Right kidney (tissue), 9 donors: ENCODE measurements at places on chromosomes 7 and 10.

DNA sequence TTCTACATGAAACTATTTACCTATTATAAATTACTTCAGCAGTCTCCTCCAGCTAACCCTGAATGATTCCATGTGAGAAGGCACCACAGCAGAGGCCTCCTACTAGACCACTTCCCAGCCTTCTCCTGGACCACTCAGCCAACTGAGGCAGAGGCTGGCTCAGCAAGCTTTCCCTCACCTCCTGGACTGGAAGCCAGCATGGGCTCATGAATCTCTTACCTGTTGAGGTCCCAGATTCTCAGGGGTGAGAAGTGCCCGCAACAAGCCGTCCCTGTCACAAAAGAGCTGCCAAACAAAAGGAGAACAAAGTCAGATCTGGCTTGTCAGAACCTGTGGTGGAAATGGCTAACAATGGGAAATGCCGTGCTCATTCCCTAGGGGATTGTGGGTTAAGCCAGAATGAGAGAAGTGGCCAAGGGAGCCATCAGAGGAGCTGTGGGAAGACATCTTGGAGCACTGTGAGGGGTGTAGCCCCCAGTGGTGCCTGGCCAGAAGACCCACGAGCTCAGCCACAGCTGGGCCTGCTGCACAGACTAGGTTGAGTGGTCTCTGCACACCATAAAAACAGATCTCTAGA is 36.5 kb downstream of the DPCD start:
- no peak for DNase-seq

- DNase-seq = no peak
Observed at GRCh38 chr7:4894482-4894881, 11.0 kb upstream of the RADIL start.

- DNase-seq = no peak
Observed at GRCh38 chr10:116615199-116615776, 5.5 kb upstream of the PNLIPRP2 start.

GRCh38 chr7:49635800-49636199 is 137.6 kb upstream of the VWC2 start:
- DNase-seq = no peak

DNA sequence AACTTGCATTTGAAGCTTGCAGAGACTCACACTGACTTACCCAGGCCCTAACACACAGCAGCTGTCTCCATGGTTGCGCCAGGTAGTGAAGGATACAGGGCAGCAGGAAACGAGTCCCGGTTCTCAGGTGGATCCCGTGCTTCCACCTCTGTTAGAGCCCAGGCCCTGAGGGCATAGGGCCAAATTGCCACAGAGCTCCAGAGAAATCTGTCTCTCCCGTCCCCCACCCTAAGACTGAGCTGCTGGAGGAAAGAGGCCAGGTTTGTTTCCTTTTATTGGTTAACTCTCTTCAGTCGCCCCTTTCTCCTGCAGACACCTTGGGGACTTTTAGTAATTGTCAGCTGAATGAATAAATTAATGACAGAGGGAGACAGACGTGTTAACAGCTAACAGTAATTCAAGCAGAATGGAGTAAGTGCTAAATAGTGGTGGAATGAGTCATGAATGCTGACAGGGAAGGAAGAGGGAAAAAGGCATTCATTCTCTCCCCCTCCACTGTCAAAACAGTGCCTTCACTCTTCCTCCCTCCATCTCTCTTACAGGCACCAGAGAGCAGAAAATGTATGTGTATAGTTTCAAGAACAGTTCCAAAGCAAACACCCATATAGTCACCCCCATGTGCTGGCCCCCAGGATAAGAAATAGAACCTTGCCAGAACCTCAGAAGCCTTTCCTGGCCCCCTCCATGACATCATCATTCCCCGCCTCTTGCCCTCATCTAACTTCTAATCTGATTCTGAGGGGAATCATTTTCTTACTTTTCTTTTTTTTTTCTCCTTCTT is 16.8 kb upstream of the DLG5 start:
- DNase-seq = no peak

DNA sequence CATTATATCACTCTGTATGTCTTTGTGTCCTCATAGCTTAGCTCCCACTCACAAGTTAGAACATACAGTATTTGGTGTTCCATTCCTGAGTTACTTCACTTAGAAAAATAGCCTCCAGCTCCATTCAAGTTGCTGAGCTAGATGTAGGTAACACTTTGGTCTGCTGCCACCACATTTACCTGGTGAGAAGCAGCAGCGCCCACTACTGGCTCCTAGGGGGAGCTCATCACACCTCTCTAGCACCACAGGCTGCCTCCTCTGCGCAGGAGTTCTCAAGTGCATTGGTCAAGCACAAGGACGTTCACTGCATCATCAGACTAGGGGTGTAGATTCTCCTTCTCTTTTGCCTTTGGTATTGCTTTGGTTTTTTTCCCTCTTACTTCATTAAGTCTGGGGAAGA is 530.9 kb upstream of the AUTS2 start:
- no peak for DNase-seq

DNA sequence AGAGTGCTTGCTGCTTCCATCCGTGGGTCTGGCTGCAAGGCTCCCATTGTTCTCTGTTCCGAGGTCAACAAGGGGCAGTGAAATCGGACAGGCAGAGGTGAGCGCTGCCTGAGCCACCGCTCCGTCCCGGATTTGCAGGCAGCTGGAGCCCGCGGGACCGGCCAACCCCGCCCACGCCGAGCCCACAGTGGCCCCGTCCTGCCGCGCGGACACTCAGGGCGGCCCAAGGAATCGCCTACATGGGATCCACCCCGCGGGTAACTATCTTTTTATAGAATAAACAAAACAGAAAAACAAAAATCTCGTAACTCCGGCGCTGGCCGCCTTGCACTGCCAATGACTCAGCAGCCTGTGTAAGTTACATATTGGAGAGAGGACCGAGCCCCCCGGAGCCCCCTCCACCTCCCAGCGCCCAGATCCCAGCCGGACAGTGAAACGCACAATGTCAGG is 1.9 kb downstream of the BNIP3 start:
- peak; percentile 49 for DNase-seq

DNA sequence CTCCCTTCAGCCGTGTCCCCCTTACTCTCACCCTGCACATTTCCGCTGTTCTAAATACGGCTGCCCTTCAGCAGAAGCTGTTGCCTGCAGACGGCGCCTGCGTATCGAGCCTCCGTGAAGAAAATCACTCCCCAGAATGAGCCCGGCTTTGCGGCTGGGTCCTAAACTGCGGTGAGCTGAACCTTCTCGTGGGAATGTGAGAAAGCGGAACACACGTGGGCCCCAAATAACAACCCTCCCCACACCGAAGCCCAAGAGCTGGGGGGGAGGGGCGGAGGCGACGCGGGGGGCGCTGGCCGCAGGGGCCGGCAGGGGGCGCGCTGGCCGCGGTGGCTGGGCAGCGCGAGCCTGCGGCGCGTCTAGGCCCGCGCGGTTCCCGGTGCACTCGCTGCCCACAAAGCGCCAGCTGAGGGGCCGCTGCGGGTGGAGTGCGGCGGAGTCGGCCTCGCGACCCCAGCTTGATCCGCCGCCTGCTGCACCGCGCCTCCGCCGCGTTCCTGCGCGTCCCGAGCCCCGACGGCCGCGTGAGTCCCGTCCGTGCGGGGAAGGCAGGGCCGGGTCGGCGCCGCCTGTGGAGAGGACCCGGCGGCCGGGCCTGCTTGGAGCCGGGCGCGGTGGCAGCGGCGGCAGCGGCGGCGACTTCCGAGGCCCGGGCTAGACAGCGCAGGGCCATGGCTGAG is at the start of gene ZNF398:
Gene ZNF398 (plus strand): TSS at position 382 of the 680 bp plus-strand sequence. CDS start 290 bp downstream, at position 672.
- peak; percentile 98 for DNase-seq

- DNase-seq = no peak
Observed at GRCh38 chr10:34885898-34886297, 70.8 kb upstream of the PARD3 start.

- no peak for DNase-seq
Observed at GRCh38 chr7:28700096-28700495, 258.0 kb downstream of the TRIL start.

GRCh38 chr10:74033702-74034101 is 35.8 kb downstream of the VCL start:
- no peak for DNase-seq

- DNase-seq = no peak
Observed at GRCh38 chr10:119208553-119208940, 1.2 kb downstream of the GRK5 start.

- DNase-seq = no peak
Observed at GRCh38 chr7:77497079-77497478, 40.0 kb upstream of the PTPN12 start.

GRCh38 chr10:130472236-130472635 is 336.0 kb downstream of the GLRX3 start:
- no peak for DNase-seq

- no peak for DNase-seq
Observed at GRCh38 chr10:13340068-13340467, 8.0 kb downstream of the SEPHS1 start.

DNA sequence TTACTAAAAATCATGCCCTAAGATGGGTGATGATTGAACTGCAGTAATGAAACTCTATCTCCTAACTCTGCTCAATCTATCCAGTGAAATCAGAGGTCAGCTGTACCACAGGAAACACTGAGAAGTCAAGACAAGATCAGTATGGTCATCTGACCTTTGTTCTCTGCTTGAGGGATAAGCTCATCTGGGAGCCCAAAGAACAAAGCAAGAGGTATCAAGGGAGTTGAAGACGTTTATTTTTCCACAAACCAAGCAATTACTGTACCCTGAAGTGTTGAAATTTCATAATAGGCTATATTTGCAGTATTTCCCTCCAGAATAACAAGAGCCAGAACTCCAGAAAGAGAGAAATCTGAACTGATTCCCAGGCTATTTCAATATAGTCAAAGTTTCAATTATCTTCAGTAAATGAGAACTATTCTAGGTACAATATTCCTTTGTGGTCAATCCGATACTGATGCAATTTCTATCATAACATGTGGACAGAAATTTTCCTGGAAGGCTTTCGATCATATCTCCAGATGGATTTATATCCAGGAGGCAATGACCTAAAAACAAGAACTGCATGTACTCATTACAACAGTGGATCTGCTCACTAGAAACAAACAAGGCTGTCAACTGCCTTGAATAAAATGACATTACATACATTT is 345.3 kb downstream of the TNS3 start:
- no peak for DNase-seq

GRCh38 chr10:63416376-63416775 is 49.4 kb downstream of the JMJD1C start:
- no peak for DNase-seq

GRCh38 chr10:12333380-12334185 is 15.8 kb upstream of the CAMK1D start:
- DNase-seq = no peak

GRCh38 chr7:44402401-44403060 is 77.1 kb upstream of the CAMK2B start:
- no peak for DNase-seq

- no peak for DNase-seq
Observed at GRCh38 chr7:137846549-137846826, 286 bp downstream of the DGKI start.

- DNase-seq = no peak
Observed at GRCh38 chr7:114182837-114183236, 231.8 kb upstream of the FOXP2 start.

DNA sequence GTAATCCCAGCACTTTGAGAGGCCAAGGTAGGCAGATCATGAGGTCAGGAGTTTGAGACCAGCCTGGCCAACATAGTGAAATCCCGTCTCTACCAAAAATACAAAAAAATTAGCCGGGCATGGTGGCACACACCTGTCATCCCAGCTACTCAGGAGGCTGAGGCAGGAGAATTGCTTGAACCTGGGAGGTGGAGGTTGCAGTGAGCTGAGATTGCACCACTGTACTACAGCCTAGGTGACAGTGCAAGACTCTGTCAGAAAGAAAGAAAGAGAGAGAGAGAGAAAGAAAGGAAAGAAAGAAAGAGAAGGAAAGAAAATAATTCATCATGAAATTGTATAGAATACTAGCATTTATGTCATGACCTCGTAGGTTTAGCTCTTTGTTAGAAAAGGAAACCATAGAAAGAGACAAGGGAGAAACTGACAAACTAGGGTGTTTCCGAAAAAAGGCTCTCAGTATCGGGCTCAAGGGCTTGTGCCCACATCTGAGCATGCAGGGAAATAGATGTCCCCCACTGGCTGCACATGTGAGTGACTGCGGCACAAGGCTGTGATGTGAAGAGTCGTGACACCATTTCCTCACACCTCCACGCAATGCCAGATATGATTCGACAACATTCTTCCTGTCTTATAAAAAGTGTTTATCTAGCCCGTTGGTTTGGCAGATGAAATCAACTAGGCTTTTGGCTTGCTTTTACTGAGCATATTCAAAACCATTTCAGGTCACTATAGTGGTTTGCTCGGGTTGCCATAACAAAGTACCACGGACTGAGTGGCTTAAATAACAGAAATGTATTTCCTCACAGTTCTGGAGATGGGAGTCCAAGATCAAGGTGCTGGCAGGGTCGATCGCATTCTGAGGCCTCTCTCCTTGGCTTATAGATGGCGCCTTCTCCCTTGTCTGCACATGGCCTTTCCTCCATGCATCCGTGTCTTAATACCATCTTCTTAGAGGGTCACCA is 2.0 kb downstream of the SRGN start:
- no peak for DNase-seq

GRCh38 chr7:104106108-104106905 is 101.5 kb downstream of the ORC5 start:
- DNase-seq = no peak

DNA sequence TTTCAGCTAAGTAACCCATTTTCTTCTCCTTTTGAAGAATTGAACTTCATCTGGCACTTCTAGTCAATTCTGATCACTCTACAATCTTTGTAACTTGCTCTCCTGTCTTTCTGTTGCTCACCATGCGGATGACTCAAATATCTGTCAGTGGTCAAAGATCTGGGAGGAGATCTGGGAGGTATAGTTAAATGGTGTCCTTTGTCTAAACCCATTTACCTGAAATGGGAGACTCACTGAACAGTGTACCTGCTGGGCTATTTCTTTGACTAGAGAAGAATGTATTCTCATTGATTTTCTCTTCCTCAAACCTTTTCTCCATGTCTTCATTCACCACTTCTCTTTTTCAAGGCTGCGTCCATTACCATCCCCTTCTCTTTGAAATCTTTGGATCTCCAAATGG is 42.0 kb upstream of the PCLO start:
- no peak for DNase-seq
